Activated CD4-positive, alpha-beta T cell treated with anti-CD3 and anti-CD28 coated beads for 36 hours (primary cell): ENCODE measurements at places on chromosomes 12 and 14. TPM values are rescaled to one million over a fixed set of nuclear protein-coding genes. Genes with fewer than 3 reads are reported as not detected.

GRCh38 chr14:75283833-75284563 lies 5.4 kb downstream of the FOS start:
- no peak for DNase-seq

DNA sequence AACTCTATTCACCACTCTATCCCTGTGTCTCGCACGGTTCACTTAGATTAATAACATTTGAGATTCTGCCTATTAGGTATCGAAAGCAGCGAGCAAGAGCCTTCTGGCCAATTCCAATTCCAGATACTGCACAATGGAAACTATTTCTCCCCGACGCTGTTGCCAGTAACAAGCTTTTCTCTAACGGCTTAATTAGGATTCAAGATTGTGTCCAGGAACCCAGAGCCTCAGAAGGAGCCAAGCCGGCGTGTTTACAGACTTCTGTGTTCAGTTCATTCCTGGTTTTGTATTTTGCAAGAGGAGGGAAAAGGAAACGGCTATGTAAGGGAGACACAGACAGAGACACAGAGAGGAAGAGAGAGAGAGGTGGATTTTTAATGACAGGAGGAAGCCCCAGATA lies 185.6 kb downstream of the DICER1 start:
- DNase-seq, result no peak

- no peak for DNase-seq
Observed at GRCh38 chr12:127640181-127640886, 626.6 kb upstream of the TMEM132C start.

GRCh38 chr12:88677464-88677863 lies 97.2 kb upstream of the KITLG start:
- DNase-seq, result no peak

DDX47 gene
- 91.9 TPM for total RNA-seq

SLC25A47 gene
- total RNA-seq, result not detected

- no peak for DNase-seq
Observed at GRCh38 chr14:90175631-90176030, 80.7 kb upstream of the PSMC1 start.

SYT10 gene
- not detected for total RNA-seq

RASSF9 gene
- not detected for total RNA-seq

- peak; percentile 75 for DNase-seq
Observed at GRCh38 chr14:105019861-105020814, 745 bp downstream of the CDCA4 start.

GUCY2C gene
- not detected for total RNA-seq

DNA sequence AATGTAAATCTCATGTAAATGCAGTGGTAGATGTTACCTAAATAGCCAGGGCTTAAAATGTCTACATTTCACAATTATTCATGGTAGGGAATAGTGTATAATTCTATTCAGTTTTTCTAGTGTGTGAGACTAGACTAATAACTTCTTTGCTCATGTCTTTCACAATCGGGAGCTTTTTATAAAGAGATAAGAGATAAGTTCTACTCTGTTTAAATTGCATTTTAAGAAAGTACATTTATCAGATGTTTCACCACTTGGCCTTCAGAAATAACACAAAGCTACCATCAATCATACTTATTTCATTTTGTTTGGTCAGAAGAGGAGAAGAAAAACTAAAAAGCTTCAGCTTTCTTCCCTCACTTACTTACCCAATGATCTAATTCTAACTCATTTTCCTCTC lies 725.5 kb upstream of the FLRT2 start:
- no peak for DNase-seq

NANOG gene
- not detected for total RNA-seq

DNA sequence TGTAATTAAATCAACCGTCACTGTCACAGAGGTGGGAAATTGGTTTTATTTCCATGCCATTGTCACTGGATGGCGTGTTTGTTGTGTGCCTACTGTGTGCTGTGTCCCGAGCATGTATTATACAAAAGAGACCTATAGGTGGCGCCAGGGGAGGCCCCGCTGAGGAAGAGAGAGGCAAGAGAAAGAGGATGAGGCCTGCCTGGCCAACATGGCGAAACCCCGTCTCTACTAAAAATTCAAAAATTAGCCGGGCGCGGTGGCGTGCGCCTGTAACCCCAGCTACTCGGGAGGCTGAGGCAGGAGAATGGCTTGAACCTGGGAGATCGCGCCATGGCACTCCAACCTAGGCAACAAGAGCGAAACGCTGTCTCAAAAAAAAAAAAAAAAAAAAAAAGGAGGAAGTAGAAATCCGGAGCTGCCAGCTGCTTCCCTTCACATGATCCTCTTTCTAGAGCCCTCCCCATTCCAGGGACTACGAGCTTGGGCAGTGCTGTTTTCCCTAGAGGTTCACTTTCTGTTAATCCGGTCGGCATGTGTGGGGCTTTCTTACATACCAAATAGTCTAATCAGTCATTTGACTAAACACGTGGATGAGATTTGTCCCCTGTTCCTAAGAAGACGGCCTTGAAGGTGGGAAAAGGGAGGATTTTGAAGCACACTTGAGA lies 6.4 kb upstream of the CCDC175 start:
- peak; percentile 17 for DNase-seq

GRCh38 chr14:60227291-60227690 lies 21.7 kb upstream of the PPM1A start:
- no peak for DNase-seq

GRCh38 chr14:23432946-23433345 lies 2.5 kb downstream of the MYH7 start:
- DNase-seq, result no peak

GRCh38 chr12:1343422-1343821 lies 251.0 kb downstream of the FBXL14 start:
- DNase-seq, result no peak

DNA sequence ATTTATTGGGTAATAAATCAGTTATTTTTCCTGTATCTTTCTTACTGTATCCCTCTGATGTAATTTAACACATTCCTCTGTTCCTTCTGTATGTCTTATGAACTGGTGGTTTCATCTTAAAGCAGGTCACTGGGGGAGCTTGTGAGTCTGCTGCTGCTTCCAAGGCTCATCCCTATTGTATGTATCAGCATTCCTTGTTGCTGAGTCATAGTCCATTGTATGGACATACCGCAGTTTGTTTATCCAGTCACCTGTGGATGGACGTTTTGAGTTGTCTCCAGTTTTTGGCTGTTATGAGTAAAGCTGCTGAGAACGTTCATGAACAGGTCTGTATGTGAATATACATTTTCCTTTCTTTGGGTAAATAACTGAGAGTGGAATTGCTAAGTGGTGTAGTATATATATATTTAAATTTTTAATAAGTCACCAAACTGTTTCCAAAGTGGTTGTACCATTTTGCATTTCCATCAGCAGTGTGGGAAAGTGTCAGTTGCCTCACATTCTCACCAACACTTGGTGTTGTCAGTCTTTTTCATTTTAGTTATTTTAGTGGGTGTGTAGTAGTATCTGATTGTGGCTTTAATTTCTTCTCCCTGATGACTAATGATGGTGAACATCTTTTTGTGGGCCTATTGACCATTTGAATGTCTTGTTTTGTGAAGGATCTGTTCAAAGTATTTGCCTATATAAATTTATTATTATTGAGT lies 82.7 kb downstream of the BEGAIN start:
- DNase-seq, result no peak

IL26 gene
- total RNA-seq, result 1.1 TPM
